ENCODE measurements at places on chromosomes 12 and 14.

DNA sequence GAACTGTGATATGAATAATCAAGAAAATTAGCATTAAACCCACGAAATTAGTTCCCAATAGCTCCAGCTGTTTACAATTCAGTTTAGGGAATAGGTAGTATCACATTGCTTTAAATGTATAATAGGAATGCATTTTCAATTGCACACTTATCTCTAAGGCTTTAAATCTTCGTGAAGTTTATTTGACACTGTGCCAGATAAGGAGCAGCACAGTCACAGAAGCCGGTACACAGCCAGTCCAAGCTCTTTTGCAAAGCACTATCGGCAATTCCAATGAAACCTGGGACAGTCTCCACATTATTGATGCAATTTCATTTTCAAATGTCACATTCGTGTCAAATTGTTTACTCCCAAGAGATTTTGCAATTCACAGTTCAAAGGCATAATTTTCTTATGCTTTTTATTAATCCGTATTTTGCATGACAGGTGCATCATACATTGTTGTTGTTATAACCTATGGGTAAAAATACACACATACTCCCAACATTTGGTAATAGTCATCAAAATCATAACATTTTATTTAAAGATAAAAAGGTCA lies 602.8 kb downstream of the RPS29 start:
- DNase-seq = no peak

DNA sequence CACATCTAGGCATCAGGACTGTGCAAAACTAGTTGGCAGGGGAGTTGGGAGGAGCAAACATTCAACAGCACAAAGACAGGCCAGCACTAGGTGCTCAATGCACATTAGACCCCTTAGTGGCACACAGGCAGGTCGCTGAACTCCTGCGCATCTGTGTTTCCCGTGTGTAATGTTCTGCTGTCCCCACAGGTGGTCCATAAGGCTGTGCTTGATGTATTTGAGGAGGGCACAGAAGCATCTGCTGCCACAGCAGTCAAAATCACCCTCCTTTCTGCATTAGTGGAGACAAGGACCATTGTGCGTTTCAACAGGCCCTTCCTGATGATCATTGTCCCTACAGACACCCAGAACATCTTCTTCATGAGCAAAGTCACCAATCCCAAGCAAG lies 11.2 kb downstream of the SERPINA3 start:
- DNase-seq = no peak

GRCh38 chr14:85463512-85463911 lies 66.4 kb upstream of the FLRT2 start:
- DNase-seq = no peak

DNA sequence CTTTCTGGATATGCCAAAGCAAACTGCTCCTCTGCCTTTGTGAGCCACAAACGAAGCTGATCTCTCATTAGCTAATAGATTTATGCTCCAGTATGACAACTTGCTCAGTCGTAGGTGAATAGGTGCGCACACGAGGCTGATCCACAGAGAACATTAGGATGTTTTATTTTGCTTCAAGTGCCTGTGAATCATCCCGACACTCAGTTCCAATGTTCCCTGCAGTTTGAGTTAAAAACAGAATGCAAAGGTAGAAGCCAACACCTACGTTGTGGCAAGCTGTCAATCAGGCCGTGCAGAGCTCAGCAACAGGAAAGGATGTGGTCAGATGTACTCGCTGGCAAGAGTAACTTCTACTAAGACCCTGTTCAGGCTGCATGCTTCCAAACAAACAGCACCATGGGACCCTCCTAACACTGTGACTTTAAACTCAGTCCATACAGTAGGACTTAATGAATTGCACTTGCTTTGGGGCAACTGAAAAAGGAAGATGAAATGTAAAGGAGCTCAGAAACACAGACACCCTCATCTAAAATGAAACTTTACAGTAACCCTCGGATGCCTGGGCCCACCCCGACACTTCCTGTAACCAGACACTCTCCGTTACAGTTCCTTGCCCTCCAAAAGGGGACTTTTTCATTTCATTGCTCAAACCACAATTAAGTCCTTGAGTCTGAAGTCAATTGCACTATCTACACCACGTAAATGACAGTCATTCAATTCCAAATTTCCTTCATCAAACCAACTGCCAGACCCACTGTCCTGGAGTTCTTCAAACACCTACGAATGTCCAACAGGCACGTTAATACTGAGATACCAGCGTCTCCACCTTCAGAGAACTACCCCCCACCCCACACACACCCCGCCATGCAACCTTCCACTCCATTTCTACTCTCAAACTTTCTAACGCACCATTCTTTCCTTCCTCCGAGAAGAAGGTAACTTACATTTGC lies 1.6 kb downstream of the CCDC88C start:
- DNase-seq = no peak

DNA sequence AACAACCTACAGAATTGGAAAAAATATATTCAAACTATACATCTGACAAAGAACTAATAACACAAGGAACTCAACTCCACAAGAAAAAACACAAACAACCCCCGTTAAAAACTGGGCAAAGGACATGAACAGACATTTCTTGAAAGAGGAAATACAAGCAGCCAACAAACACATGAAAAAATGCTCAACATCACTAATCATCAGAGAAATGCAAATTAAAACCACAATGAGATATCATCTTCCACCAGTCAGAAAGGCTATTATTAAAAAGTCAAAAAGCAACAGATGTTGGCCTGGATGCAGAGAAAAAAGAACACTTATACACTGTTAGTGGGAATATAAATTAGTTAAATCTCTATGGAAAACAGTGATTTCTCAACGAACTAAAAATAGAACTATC lies 82.6 kb upstream of the CCDC91 start:
- no peak for DNase-seq

- no peak for DNase-seq
Observed at GRCh38 chr12:18462442-18462841, 201.1 kb downstream of the PIK3C2G start.

DNA sequence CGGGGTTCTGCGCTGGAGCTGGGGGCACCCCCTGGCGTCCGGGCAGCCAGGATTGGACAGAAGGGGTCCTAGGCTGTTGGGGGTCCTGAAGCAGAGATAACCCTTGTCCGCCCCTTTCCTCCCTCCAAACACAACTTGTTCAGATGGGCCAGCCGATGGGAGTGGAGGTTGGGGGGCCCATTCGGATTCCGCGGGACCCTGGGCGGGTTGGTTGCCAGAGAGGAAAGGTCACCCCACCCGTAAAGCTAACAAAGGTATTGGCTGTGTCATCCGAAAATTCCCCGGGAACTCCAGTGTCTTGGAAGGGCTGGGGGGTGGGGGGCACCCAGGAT lies 1.3 kb downstream of the FAM222A start:
- DNase-seq = no peak

DNA sequence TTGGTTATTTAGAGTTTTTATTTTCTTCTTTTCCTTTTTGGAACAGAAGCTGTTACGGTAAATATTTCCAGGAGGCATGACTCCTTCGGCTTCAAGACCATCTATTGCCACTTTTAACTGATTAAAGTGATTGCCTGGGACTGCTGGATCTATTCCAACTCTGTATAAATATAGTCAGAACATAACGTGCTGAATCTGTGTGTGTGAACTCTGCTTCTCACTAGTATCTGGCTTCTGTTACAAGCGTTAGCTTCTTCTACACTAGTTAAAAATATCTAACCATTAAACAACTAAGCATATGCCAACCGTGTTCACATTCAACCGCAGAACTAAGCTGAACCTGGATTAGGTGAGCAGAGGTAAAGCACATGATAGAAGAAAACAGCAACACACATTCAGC lies 49.0 kb downstream of the TMTC1 start:
- no peak for DNase-seq

DNA sequence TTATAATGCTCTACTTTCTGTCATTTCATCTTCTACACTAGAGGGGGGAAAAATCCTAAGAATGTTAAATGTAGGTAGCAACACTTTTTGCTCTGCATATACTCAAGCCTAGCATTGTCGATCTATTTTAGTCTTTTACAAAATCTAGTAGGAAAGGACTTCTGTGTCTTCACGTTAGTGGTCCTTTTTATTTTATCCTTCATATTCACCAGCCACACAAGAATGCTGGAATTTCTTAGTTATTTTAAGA lies 253.0 kb upstream of the FLRT2 start:
- DNase-seq = no peak

GRCh38 chr12:67025543-67026114 lies 243.5 kb upstream of the CAND1 start:
- DNase-seq = peak; percentile 34

DNA sequence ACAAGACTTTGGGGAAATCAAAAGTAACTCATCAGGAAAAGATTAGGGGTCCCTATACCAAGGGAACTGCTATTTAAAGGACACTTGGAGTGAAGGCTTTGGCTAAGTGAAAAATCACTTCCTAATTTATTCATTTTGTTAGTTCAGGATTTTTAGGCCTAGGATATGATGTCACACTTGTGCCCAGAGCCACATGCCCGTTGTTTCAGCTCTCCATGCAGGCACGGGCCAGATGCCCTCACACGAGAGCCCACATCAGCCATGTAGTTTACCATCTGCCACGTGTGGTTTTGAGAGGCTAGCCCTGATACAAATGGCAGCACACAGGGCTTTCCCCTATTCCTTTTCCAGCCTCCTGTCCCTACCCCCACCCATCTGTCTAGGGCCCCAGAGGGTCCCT lies 11.9 kb upstream of the LRP1-AS start:
- no peak for DNase-seq

- DNase-seq = no peak
Observed at GRCh38 chr14:102977475-102977874, 55.0 kb downstream of the AMN start.

DNA sequence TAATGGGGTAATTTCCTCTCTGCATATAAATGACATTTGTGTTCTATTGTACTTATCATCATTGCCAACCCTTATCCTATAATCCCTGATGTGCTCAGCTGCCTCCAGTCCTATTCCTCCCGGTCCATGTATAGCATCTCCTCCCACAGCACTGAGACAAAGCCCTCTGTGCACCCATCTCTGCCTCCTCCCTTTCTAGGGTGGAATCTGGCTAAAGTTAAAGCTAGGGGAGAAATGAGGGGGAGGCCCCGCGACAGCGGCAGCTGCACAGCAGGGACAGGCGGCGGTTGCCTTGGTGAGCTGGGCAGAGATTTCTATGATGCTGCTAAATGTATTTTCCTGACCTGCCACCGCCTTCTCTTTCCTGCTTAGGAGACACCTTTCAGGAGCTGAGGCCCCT lies 12.8 kb upstream of the ZDHHC22 start:
- DNase-seq = no peak

- DNase-seq = peak; percentile 20
Observed at GRCh38 chr12:6285063-6285477, 25.4 kb upstream of the PLEKHG6 start.

DNA sequence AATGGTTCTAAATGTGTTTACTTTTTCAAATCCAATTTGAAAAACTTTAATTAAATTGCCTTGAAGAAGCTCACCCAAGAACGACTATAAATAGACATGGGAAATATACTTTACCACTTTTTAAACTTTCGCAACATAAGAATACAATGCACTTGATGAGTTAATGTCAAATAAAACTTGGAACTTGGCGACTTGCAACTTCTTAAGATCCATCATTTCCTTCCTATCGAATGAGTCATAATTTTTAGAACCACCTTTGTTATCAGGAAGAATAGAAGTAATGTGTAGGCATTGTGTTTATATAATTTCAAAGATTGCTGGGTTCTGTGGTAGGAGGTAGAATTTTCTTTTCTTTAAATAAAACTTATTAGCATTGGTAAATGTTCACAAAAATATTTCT lies 1417.4 kb upstream of the FLRT2 start:
- no peak for DNase-seq

DNA sequence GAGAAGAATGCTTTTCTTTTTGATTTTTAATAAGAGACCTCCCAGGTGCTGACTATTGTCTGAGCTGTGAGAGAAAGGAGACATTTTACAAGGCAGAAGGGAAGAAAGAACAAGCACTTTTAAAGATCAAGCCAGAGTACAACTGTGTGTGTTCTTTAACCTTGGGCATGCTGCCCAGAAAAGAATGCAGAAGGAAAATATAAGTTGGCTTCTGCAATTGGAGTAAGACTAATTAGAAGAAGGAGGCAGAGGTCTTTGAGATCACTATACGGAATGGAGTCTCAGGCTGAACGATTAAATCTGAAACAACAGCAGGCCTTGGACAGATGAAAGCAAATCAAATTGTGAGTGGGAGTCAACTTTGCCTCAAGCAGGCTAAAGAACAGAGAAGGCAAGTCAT lies 230.5 kb downstream of the ATP23 start:
- no peak for DNase-seq

GRCh38 chr12:109460538-109460937 lies 16.6 kb downstream of the KCTD10 start:
- no peak for DNase-seq

DNA sequence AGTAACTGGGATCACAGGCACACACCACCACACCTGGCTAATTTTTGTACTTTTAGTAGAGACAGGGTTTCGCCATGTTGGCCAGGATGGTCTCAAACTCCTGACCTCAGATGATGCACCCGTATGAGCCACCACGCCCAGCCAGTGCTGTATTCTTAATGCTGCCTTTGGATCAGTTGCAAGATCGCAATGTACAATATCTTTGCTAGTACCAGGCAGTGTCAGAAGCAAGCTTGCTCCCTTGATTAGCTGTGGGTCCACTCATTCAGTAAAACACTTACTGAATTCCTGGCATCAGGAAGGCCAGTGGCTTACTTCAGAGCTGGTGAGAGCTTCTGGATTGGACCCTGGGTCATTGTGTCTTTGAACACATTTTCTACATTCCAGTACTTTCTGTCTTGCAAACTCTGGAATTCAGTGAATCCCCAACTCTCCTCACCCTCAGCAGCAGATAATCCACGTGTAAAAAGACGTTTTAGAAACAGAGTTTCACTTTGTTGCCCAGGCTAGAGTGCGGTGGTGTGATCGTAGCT lies 1183.7 kb downstream of the AACS start:
- DNase-seq = no peak

- DNase-seq = no peak
Observed at GRCh38 chr12:65450625-65451024, 172.1 kb downstream of the MSRB3 start.

DNA sequence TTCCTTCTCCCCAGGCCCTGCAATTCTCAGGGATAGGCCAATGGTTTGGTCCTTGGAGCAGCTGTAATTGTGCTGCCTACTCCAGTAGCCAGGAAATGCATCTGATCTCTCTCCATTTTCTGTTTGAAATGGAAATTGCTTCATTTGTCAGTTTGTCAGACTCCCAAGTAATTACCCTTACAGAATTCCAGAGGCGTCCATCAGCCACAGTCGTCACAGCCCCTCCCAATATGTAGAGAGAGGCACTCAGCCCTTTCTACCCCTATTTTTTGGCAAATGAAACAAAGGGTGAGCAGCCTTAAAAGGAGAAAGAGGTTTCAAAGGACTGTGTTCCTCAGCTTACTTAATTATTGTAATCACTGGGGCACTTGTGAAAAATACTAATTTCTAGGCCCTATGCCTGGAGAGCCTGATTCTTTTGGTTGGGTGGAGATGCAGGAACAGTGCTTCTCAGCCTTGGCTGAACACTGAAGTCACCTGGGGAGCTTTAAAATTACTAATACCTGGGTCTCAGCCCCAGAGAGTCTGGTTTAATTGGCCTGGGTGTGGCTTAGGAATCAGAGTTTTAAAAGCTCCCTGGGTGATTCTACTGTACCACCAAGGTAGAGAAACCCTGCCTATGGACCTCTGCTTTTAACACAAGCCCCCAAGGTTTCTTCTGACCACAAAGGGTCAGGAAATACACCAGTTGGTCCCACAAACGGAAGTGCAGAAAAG lies 190.0 kb downstream of the EMP1 start:
- no peak for DNase-seq

- DNase-seq = no peak
Observed at GRCh38 chr12:15520083-15520482, 197.8 kb downstream of the PTPRO start.

Data from stimulated activated CD8-positive, alpha-beta memory T cell treated with anti-CD3 and anti-CD28 coated beads, Interleukin-15, amount 100 ng/mL, for 1 hour (primary cell).